ENCODE measurements at places on chromosomes 2 and 18. TPM values are rescaled to one million over a fixed set of nuclear protein-coding genes. Genes with fewer than 3 reads are reported as not detected.

GRCh38 chr2:172345956-172346555, 81.3 kb upstream of the ITGA6 start:
- no peaks in the 10 kb centered on the region for H3K27me3 ChIP-seq
- H3K4me1 ChIP-seq = no peaks in the 10 kb centered on the region
- H3K36me3 ChIP-seq = peaks cover 4% of the 10 kb centered on the region
- DNase-seq = no peak

DNA sequence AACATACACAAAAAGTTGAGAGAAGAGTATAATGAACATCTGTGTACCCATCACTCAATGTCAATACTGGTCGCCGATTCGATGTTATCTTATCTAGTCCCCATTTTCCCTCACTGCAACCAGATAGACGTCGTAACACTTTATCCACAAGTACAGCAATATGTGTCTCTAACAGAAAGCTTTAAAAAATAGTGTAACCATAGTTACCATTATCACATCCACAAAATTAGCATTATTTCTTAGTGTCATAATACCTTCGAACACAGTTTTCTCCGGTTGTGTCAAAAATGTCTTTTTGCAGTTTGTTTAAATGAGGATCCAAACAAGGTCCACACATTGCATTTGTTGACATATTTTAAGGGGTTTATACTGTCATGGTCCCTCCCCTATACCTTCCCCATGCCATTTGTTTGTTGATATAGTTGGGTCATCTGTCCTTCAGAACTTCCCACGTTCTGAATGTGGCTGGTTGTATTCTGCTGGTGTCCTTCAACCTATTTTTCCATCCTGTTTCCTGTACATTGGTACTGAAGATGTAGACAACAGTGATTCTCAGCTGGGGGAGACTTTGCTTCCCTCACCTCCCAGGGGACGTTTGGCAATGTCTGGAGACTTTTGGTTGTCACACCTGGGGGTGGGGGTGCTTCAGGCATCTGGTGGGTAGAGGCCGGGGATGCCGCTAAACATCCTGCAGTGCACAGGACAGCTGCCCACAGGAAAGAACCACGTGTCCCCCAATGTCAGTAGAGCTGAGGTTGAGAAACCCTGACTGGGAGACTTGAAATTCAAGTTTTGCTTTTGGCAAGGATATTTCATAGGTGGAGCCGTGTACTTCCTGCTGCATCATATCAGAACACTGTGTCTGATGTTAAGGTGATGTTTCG, 72.7 kb upstream of the SPRED2 start:
- no peak for DNase-seq
- H3K27ac ChIP-seq = no peak overlapping the region
- no peaks in the 10 kb centered on the region for H3K4me1 ChIP-seq
- H3K36me3 ChIP-seq = no peaks in the 10 kb centered on the region

DNA sequence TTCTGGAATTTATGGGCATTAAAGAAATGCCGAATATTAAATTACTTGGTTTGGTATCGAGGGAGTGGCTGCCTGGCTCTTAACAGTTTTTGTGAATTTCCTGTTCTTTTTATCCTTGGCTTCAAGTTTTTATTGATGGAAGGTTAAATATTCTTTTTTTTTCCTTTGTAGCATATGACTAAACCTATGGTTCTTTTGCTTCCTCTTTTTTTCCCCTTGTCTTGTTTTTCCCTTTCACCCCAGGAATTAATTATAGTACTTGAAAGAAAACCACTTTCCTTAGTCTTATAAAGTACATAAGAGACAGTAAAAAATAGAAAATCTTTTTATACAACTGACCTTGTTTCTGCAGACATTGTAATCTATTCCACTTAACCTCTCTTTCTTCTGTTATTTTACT, 42.4 kb downstream of the MGAT5 start:
- no peaks in the 10 kb centered on the region for H3K36me3 ChIP-seq
- no peak overlapping the region for H3K4me3 ChIP-seq
- H3K27ac ChIP-seq = no peak overlapping the region
- DNase-seq = no peak
- no peaks in the 10 kb centered on the region for H3K27me3 ChIP-seq
- H3K4me1 ChIP-seq = peaks cover 20% of the 10 kb centered on the region

DNA sequence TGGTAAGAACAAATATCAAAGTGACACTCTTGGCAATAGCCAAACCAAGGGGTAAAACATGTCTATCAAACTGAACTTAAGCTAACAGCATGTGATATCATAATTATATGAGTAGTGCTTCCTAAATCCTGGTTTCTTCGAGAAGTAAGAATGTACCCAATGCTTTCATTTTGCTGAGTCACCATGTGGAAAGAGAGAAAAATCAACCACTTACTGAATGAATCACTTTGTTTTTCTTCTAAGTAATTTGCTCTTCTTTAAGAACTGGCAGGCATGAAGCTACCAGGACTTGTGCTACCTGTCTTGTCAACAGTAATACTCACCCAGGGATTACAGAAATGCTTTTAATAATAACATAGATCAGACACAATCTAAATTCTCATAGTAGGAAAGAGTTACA, 19.0 kb upstream of the DUSP19 start:
- no peak overlapping the region for H3K4me3 ChIP-seq
- H3K27ac ChIP-seq = peak overlapping the region; percentile 82
- peaks cover 24% of the 10 kb centered on the region for H3K4me1 ChIP-seq
- DNase-seq = no peak
- no peaks in the 10 kb centered on the region for H3K36me3 ChIP-seq
- H3K27me3 ChIP-seq = no peaks in the 10 kb centered on the region

DNA sequence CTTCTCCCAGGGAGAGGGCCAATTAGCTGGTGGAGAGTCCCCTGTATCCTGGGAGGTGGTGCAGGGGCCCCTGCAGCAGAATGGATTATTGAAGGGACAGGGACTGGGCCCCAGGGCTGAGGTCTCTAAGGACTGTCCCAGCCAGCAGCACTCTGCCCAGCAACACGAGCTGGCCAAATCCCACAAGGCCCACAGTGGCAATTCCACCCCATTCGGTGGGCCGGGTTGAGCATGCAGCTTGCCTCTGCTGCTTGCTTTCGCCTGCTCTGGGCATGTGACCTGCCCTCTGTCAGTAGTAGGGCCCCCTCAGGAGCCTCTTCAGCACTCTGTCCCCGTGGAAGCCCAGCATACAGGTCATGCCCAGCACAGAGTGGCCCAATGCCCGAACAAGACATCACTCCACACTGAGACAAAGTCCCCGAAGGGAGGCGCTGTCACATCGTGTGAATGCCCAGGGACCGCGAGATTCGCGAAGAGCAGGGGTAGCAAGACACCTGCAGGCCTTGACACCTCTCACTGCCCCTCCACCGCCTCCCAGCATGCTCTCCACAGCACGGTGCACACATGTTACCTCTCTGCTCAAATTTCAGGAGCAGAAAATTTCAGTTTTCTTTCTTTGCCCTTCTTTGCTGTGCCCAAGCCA, 65.4 kb downstream of the CRACDL start:
- no peak for DNase-seq
- no peak overlapping the region for H3K27ac ChIP-seq
- H3K27me3 ChIP-seq = no peaks in the 10 kb centered on the region
- no peak overlapping the region for H3K4me3 ChIP-seq

DNA sequence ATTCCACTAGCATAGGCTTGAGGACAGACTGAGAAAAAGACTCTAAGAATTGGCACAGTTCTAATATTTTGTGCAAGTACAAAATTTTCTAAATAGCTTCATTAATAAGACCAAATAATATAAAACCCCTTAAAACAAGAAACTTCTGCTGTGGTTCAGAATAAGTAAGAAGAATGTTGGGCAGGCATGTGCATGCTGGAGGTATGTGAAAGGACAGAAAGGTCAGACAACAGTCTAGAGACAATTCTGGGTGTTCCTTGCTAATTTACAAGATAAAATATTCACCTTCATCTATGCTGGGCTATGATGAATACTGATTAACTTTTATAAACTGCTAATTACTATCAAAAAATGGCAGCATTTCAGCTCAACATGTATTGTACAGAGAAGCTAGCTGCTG, 14.9 kb downstream of the CEBPZOS start:
- H3K4me1 ChIP-seq = peaks cover 14% of the 10 kb centered on the region
- no peaks in the 10 kb centered on the region for H3K27me3 ChIP-seq
- DNase-seq = no peak
- H3K4me3 ChIP-seq = no peak overlapping the region
- peaks cover 45% of the 10 kb centered on the region for H3K36me3 ChIP-seq

TTC27 gene
- total RNA-seq = 17.8 TPM

HOXD13 gene
- total RNA-seq = not detected
